ENCODE measurements at places on chromosomes 11 and 22.

DNA sequence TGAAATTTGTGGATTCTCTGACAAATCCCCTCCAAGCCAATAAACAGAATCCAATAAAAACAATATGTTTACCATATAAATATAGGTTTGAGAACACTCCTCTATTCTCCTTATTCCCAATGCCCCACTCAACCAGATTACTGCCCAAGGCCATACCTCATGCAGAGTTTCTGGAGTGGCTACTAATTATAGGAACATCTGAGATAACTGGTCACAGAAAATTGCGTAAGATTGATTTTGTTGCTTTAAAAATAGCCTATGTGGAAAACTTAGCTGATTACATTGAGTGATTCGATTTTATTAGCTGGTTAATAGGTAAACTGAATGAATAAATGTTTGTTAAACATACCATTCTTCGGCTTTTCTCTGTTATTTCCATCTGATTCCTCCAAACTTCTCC lies 48.0 kb downstream of the ME3 start:
- DNase-seq, result no peak

- DNase-seq, result no peak
These were observed 2.1 kb upstream of the LMO1 start for GRCh38 chr11:8265681-8266241.

GRCh38 chr22:19448076-19448607 lies 631 bp upstream of the C22orf39 start:
- DNase-seq, result peak; percentile 62

DNA sequence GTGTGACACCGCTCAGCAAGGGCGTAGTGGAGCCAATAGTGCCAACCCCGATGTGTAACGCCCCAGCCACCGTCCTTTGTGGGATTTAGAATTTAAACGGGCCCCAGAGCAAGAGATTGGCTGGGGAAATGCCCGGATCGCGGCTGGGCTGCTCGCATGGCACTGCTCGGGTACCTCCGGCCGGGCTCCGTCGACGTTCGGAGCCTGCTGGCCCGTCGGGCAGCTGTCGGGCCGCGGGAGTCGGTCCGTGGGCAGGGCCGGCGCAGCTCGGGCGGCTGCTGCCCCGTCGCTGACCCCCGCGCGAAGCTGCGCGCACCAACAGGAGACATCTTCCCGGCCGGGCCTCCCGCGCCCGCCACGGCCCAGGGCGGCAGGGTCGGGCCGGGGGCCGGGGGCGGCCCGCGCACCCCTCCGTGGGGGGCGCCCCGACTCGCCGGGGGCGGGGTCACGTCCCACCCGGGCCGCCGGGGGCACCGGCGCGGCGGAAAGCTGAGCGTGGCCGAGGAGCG lies 1.3 kb upstream of the KDM2A start:
- DNase-seq, result no peak

- no peak for DNase-seq
These were observed 13.6 kb upstream of the CD3E start for GRCh38 chr11:118290923-118291322.
